ENCODE measurements at places on chromosomes 13 and 19. TPM values are rescaled to one million over a fixed set of nuclear protein-coding genes. Genes with fewer than 3 reads are reported as not detected.

DNA sequence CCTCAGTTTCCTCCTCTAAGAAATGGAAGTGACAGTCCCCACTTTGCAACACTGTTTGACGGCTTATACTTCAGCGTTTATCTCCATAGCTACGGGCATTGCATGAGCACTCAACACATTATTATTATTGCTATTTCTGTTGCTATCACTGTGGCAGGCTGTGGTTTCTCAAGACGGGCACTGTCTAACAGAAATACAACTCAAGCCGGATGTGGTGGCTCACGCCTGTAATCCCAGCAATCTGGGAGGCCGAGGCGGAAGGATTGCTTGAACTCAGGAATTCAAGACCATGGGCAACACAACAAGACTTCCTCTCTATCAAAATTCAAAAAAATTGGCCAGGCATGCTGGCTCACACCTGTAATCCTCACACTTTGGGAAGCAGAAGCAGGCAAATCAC lies 4.9 kb upstream of the ZSWIM4 start:
- no peak for DNase-seq

- DNase-seq = no peak
Observed at GRCh38 chr13:59891053-59891452, 272.7 kb downstream of the DIAPH3 start.

- peak; percentile 89 for DNase-seq
Observed at GRCh38 chr13:30865123-30866049, 40.7 kb upstream of the MEDAG start.

- DNase-seq = peak; percentile 90
Observed at GRCh38 chr19:45442778-45443461, 19.2 kb upstream of the ERCC1 start.

DNA sequence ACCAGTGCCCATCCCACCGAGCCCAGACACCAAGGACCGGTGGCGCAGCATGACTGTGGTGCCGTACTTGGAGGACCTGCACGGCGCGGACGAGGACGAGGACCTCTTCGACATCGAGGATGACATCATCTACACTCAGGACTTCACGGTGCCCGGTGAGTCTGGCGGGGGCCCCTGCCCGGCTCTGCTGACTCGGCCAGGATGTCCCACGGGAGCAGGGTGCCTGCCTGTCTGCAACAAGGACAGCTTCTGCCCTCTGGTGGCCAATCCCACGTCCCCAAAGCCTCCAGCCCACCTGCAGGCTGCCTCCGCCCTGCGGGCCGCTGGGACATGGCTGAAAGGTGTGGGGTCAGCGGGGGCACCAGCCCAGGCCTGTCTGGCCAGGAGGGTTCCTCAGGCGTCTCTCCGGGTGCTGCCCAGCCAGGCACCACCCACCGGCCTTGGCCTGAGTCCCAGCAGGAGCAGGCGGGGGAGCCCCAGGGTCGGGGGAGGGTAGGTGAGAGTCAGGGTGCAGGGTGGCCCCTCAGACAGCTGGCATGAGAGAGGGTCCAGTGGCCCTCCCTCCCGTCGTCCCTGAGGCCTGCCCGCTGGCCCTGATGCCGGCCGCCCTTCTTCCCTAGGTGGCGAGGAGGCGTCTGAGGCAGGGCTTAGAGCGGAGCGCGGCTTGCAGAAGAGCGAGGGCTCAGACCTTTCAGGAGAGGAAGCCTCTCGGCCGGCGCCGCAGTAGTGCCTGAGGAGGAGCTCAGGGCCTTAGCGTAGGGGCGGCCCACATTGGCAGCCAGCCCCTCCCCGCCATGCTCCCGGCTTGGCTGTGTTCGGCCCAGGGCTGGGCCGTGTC lies 14.6 kb downstream of the CBARP start:
- DNase-seq = no peak

- no peak for DNase-seq
Observed at GRCh38 chr13:93685900-93686299, 459.3 kb downstream of the GPC6 start.

DNA sequence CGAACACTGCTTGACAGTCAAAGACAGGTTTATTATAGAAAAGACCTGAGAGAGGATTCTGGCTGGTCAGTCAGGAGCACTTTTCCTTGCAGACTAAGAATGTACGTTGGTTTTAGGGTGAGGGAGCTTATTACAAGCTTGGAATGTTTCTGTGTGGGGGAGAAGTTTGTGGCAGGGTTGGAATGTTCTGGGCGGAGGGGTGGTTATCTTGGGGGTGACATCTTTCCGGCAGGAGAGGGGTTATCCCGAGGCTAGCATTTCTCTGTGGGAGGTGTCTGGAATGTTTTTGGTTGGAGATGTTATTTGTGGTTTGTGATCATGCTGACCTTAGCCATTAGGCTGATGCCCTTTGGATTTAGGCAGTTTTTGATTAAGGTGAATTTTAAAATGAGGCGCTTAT lies 61.8 kb downstream of the ZNF136 start:
- DNase-seq = no peak

ACTMAP gene
- total RNA-seq = 3.7 TPM
